ENCODE measurements at places on chromosomes 7 and 10.

- DNase-seq, result no peak
Measured at GRCh38 chr7:104820836-104821535, 193.0 kb upstream of the KMT2E start.

GRCh38 chr10:126585249-126586017 lies 85.1 kb downstream of the C10orf90 start:
- DNase-seq, result no peak

GRCh38 chr7:127692200-127692599 lies 40.2 kb downstream of the SND1 start:
- DNase-seq, result no peak

DNA sequence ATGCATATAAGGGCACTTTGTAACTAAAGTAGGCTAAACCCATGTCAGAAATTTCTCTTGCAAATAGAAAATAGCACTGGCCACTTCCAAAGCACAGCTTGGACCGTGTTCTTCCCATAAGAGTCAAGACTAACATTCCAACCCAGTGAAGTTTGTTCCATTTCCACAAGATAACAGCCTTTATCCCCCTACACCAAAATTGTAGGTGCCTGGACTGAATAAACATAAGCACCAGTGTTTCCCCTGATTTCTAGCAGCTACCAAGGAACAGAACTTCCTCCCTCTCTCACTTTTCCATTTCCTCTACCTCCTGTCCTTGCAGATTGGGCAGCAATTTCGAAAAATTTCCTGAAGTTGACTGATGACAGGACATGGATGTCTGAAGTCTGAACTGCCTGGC lies 219.7 kb downstream of the CREB5 start:
- DNase-seq, result no peak

DNA sequence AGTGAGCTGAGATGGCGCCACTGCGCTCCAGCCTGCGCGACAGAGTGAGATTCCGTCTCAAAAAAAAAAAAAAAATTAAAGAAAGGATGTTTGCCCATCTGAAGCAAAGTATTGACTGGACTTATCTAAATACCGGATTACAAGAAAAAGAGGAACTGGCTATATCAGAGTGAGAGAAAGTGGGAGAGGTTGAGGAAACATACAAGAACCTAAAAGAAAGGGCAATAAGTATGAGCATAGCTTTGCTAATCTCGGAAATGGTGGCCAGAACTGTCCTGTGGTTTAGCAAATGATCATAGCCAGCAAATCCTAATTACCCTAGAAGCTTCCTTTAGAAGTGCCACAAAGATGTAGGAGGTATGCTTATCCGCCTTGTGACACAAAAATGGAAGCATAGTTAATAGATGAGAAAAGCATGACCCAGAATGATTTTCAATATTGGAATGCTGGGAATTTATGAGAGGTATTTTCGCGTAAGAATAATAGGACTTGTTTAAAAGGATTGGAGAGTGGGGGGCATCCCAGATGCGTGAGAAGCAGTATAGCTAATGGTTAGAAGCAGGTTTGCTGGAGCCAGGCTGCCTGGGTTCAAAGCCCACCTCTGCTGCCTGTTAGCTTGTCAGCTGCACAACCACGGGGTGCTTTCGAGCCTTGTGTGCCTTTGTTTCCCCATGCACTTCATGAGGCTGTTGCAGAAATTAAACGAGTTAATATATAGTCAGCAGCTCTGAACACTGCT lies 1.2 kb upstream of the GTPBP4 start:
- no peak for DNase-seq

DNA sequence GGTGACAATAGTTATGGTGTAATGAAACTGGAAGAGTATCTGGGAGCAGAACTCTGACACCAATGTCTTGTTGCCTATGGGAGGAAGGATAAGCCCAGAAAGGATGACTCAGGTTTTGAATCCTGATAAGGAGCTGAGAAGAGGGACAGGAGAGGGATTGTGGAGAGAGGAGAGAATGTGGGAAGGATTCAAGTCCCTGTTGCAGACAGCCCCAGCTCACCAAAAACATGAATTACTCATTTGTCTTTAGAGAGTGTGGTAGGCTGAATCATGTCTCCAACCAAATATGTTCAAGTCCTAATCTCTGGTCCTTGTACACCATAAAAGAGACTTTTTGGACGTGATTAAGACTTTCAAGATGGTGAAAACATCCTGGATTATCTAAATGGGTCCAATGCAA lies 206.9 kb upstream of the PHYHIPL start:
- DNase-seq, result no peak

- peak; percentile 30 for DNase-seq
Measured at GRCh38 chr10:1369665-1370064, 313.5 kb downstream of the WDR37 start.

- no peak for DNase-seq
Measured at GRCh38 chr10:112057072-112057471, 126.5 kb downstream of the GPAM start.

- no peak for DNase-seq
Measured at GRCh38 chr10:7362471-7362870, 48.4 kb downstream of the SFMBT2 start.

GRCh38 chr7:138962561-138963270 lies 18.5 kb downstream of the KIAA1549 start:
- no peak for DNase-seq

DNA sequence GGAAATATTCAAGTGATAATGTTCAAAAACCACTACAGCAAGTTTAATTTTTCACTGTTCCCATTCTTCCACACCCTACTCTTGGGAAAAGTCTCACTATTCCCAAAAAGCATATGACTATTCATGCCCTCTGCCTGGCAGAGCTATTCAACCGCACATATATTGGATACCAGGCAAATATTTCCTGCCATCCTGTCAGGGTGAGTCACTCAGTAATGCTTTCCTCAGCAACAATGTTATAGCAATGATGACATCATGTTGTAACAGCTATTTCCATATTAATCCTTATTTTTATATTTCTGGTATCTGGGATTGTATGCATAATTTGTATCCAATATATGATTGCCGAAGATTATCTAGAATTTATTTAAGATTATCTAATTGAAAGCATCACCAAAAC lies 114.0 kb upstream of the PLXDC2 start:
- no peak for DNase-seq

DNA sequence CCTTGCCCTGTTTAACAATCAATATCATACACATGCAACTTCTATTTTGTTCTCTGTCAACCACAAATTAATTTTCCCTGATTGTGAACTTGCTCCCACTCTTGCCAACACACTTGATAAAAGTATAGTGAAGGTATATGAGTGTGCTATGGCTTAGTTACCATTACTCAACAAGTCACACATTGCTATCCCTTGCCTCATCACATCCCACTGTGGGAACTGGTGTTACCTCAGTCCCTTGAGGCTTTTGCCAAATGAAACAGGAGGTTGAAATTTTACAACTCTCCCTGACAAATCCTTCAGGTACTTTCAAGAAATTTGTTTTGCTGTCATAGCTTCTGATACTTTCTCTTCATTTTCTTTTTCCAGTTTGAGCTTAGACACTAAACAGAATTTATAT lies 472.5 kb upstream of the SEMA3D start:
- no peak for DNase-seq

DNA sequence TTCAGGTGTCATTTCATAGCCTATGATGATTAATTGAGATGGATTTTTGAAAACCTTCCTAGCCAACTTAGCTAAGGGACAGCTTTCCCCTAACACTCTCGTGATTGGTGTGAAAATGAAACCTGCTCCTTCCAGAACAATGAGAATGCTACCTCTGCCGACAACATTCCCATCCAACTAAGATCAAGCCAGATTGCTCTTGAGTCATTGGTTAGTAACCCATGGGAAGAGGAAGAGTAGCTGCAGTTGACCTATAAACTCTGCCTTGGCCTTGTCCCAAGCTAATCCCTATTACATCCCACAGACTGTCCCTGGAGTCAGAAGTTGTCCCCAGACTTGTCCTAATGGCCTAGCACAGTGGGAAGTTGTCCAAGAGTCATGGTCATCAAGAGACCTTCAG lies 80.5 kb upstream of the SVIL start:
- DNase-seq, result no peak

DNA sequence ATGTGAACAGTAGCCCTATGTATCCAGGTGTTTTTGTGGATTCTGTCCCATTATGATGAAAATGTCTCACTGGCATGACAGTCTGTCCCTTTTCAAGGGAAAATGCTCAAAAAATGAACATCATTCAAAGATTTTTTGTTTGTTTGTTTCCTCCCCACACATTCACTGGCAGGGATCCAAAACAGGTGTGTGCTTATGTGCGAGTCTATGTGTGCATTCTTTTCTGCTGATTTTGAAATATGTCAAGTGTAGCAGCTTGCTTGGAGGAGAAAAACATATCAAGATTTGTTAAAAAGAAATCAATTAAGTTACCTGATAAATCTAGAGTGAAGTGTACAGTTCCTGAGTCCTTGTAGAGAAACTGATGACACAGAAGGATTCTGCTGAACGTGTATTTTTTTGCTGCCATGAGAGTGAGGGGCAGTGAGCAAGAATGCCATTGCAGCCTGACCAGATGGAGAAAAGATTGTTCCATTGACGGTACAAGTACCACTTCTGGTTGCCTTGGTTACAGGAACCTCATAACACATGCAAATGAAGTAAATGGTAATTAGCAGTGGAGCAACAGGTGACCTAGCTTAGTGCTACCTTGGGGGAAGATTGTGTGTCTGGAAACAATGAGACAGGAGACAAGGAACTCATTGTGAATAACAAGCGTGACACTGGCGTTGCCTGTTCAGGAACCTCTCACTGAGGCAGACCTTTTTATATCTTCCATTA lies 277.4 kb upstream of the PHYHIPL start:
- DNase-seq, result no peak

GRCh38 chr7:20795881-20796280 lies 9.2 kb upstream of the SP8 start:
- DNase-seq, result no peak

GRCh38 chr10:21959998-21960397 lies 43.5 kb downstream of the DNAJC1 start:
- DNase-seq, result no peak

GRCh38 chr10:49761789-49762565 lies at the start of gene OGDHL:
Gene OGDHL, minus strand, starts transcription at chr10:49762323. Its CDS starts 3,731 bp downstream, at chr10:49758592.
- peak; percentile 79 for DNase-seq

GRCh38 chr10:95279042-95279820 lies 11.6 kb downstream of the PDLIM1 start:
- no peak for DNase-seq

DNA sequence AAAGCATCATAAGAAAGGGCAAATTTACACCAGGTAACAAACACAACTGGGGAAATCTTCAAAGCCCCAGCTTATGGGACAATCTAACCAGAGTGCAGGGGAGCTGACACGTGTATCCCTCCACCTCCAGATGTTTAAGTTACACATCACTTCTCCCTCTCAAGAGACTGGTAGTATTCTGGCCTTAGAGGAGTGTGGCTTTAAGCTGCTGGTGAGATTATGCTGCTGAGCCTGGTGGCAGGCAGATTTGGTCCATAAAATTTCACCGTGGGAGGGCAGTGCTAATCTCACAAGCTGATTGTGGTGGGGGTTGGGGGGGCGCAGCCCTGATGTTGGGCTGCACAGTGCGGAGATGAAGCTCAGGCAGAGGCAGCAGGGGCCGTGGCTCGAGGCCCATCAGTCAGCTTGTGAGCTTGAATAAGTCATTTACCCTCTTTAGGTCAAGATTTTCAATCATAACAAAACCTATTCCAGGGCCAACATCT lies 431.0 kb upstream of the GALNT17 start:
- no peak for DNase-seq

DNA sequence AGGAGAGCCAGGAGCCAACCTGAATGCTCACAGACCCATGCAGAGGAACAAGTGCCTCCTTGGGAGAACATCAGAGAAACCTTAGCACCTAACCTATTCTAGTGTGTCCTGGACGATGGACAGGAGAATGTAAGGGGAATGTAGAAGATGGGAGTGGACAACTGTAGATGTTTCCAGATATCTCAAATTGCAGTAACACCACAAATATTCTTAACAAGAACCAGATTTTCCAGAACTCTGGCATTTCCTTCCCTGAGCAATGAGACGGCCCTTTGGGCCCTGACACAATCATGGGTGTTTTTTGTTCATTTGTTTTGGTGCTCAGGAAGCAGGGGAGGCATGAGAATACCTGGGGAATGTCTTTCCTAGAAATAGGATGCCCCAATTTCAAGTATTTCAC lies 196.1 kb upstream of the PRSS1 start:
- DNase-seq, result no peak

DNA sequence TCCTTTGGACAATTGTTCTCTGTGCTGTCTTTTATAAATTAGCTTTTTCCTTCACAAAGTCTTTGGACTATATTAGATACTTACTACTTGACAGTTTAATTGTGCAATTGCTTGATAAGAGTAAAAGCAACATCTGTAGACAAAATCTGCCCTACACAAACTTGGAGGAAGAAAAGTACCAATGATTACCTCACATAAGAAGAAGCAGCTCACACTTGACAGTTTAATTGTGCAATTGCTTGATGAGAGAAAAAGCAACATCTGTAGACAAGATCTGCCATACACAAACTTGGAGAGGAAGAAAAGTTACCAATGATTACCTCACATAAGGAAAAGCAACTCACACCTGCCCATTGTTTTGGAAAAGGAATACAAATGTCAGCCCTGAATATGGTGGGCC lies 17.1 kb upstream of the SCIN start:
- DNase-seq, result no peak

DNA sequence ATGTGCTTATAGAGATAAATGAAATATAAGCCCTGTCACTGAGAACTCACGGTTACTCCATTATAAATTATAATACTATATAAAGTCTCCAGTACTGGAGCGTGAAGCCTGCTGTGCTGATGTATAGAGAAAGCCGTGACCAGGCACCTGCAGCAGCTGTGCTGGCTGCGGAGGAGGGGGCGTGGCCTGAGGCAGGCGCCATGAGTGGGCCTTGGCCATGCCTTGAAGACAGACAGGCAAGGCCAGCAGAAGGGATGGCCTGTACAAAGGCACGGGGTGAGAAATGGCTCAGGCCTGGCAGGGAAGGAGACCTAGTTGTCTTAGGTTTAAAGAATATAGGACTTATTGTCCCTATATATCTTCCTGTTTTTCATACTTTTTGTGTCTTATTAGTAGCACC lies 218.5 kb upstream of the STK17A start:
- no peak for DNase-seq

GRCh38 chr10:113470372-113471240 lies 82.2 kb upstream of the HABP2 start:
- DNase-seq, result no peak

DNA sequence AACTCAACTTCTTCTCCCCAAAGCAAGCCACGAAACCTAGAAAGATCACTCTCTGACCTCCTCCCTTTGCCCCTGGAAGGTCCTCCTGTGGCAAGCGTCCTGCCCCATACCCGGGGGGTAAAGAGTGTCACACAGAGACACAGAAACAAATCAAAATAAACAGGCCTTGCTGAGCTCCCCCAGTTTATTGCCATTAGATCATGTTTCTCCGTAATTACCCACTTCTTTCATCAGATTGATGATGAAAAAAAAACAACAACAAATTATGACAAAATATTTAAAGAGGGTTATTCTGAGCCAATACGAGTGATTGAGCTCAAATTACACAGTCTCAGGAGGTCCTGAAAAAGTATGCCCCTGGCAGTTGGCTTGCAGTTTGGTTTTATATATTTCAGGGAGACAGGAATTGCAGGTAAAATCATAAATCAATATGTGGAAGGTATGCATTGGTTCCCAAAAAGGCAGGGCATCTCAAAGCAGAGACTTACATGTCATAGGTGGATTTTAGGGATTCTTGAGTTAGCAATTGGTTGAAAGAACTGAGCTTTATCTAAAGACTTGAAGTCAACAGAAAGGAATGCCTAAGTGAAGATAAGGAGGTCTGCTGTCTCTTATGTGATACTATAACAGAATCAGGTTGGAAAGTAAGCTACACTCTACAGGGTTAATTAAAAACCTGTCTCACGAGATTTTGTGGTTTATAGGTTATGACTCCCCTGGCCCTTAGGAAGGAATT lies 86.2 kb downstream of the APBB1IP start:
- DNase-seq, result no peak

GRCh38 chr10:57224811-57225210 lies 863.8 kb upstream of the ZWINT start:
- DNase-seq, result no peak
